ENCODE measurements at places on chromosomes 1 and 21.

DNA sequence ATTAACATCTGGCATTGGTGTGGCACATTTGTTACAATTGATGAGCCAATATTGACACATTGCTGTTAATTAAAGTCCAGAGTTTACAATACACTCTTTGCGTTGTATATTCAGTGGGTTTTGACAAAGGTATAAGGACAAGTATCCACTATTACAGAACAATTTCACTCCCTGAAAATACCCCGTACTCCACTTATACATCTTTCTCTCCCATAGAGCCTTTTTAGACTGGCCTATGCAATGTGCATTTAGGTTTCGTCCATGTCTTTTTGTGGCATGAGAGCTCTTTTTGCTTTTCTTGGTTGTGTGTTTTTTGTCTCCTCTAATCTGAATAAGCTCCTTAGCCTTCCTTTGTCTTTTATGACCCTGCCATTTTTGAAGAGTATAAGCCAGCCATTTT is 40.6 kb upstream of the TSNAX start:
- no peak for DNase-seq

DNA sequence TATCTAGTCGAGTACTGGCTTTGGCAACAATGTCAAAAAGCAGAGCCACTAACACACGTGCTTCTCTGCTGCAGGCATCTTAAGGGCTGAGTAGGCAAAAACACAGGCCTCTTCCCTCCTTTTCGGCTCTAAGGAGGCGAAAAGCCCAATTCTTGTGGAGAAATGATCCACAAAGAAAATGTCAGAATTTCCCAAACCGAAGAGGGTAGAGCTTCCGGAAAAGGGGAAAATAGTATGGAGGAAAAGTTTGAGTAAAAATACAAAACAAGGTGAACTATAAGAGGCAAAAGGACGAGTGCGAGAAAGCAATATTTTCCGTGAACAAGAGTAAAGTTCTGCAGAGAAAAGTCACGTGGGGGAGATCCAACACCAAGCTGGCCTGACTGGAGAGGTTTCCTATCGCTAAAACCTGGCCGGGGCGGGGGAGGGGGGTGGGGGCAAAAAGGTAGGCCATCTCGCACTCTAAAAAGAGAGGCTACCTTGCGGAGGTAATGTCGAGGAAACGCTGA is 551 bp downstream of the ZRANB2 start:
- DNase-seq: no peak

DNA sequence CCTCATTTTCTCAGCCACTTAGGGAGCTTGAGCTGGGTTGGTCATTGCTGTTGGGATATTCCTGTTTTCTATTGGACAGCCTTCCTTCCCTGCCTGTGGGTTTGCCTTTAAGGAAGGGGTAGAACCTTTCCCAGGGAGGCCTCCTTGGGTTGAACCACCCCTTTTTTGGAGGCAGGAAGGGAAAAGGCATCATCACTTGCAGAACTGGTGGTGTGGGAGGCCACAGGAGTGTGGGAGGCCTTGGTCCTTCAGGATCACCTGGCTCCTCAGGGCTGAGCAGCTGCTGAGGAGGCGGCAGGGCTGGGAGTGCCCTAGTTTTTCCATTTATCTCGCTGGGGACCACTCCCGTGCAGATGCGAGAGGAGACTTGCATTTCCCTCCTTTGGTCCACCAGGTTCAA is 667 bp upstream of the CYB561D1 start:
- no peak for DNase-seq

DNA sequence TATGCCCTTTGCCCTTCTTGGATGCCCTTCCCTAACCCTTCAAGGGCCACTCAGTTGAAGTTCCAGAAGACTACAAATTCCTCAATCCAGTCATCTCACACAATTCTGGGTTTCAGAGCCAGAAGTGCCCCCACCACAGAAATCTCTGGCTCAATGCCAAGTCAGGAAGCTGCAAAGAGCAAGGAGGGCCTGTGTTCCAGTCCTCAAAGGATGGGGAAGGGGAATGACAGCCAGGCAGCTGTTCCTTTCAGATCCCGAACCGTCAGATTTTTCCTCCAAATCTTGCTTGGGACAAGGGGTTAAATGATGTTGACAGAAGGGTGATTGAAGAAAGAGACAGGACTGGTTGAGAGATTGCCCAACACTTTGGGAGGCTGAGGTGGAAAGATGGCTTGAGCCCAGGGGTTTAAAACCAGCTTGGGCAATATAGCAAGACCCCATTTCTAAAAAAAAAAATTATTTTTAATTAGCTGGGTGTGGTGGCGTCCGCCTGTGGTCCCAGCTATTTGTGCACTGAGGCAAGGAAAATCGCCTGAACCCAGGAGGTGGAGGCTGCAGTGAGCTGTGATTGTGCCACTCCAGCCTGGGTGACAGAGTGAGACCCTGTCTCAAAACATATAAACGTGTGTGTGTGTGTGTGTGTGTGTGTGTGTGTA is 716 bp upstream of the HPDL start:
- no peak for DNase-seq

GRCh38 chr1:201685485-201685884 is 143.5 kb upstream of the IPO9 start:
- no peak for DNase-seq

- no peak for DNase-seq
Measured at GRCh38 chr1:111099289-111099688, 40.6 kb downstream of the DRAM2 start.

- no peak for DNase-seq
Measured at GRCh38 chr1:24351918-24352627, 32.9 kb downstream of the GRHL3 start.

DNA sequence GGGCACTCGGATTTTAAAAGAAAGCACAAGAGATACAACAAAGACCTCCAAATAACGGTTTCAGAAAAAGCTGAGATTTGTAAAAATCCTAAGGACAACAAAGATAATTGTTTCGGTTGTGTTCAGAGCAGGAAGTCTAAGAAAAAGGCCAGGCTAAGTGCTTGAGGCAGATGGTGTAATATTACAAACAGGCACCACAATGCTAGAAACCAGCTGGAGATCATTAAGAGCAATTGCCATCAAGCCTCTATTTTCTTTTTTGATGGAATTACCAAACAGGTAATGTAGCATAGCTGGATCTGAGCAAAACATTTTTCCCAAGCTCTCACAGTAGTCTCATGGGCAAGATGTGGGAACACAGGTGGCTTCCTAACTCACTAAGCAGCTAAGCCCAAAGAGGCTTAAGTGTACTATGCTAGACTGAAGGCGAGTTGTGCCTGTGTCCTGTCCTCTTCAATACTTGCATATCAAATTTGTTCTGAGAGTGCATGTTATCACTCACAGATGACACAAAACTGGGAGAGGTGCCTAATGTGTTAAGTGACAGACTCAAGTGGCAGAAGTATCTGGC is 161.6 kb downstream of the GLUL start:
- no peak for DNase-seq

DNA sequence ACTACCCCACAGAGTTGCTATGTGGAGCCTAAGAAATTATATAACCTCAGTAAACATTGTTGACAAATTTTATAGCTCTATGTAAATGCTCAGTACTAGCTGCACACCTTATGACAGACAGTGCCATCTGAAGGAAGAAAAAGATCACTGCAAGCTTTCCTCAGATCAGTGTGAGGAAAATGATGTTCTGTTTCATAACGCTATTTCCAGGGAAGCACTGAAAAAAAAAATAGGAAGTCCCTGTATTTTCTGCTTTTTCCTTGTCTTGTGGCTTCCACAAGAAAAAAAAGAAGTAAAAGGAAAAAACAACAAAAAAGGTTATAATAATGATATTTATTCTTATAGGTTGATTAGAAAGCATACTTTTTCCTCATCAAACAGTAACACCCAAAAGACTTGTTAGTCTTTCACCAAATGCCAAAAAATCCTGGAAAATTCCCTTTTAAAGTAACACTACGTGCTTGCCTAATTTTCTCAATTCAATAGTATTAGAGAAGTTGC is 23.2 kb downstream of the LYST start:
- no peak for DNase-seq

GRCh38 chr1:26915204-26915842 is 1.5 kb upstream of the NR0B2 start:
- no peak for DNase-seq
